ENCODE measurements at places on chromosomes 2 and 18.

DNA sequence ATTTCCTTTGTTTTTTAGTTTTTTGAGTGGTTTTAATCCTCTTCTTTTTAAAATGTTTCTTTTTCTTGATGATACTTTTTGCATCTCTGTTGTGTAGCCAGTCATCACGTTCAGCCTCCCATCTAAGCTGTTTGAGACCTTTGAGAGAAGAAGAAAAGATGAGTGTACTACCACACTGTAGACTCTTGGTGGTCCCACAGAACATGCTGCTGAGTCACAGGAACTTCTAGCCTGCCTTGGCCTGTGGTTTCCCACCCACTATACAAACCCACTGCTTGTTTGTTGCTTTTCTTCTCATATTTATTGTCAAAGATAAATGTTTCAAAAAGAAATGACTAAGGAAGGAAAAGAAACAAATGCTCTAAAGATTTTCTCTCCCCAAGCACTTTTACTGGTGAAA lies 5.5 kb downstream of the CEBPZOS start:
- no peak for DNase-seq

- DNase-seq = no peak
Measured at GRCh38 chr2:159985656-159986055, 76.8 kb downstream of the PLA2R1 start.

DNA sequence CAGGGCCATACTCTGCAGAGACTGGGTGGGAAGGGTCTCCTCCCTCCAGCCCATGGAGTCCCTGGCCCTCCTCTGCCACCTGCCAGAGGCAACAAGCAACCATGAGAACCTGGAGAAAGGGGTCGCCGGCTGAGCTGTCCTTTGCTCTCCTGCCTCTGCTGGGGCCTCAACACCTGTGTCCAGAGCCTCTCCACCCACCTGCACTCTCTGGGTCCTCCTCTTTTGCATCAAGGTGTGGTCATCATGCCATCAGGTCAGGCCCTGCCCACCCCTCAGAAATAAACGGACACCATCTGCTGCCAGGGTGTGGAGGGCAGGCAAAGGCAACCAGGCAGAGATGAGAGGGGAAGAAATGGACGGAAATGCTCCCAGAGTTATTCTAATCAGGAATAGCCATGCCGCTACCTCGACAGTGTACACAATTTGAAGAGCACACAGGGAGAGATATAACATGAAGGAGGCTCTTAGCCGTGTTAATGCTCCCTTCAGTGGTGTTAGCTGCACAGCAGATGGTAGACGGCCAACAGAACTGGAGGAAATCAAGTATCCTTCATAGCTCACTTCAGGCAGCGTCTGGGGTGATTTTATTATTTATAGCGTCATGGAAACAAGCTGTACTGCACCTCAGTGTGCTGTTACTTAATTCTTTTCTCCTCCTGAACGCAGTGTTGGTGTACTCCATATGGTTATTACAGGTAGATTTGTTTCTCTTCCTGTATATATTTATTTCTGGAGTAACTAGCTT lies 247.9 kb downstream of the TSN start:
- no peak for DNase-seq

DNA sequence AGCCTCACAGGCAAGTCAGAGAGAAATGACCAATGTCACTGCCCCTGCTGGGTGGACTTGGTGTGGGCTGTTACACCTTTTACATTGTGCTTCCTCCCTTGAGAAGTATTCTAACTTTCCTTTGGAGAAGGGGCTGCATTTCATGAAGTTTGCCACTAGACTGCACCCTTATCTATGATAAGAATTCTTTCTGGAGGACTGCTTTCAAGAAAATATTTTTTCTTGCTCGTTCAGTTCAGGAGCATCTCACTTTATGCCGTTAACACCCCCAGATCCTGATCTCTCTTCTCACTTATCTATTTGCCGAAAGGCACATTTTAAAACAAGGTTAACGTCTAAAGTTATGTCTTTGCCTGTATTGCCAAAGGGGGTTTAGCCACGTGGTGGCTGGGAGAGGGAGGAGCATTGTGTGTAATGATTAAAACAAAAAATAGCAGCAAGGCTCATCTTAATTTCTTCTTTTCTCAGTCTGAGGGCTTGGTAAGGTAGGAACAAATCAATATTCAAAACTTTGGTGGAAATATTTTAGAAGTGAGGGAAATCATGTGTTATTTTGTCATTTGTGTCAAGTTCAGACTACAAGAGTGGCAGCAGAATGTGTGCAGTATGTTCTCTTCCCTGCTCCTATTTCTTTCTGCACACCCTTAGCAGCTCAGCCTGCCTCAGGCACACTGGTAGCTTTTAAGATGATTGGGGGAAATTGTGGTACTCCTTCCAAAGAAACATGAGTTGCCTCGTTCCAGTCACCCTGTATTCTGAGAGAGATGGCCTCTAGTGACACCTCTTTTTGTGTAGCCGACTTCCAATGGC lies 1.6 kb upstream of the IGFBP5 start:
- DNase-seq = no peak

GRCh38 chr2:120778244-120778643 lies 42.6 kb downstream of the GLI2 start:
- no peak for DNase-seq

DNA sequence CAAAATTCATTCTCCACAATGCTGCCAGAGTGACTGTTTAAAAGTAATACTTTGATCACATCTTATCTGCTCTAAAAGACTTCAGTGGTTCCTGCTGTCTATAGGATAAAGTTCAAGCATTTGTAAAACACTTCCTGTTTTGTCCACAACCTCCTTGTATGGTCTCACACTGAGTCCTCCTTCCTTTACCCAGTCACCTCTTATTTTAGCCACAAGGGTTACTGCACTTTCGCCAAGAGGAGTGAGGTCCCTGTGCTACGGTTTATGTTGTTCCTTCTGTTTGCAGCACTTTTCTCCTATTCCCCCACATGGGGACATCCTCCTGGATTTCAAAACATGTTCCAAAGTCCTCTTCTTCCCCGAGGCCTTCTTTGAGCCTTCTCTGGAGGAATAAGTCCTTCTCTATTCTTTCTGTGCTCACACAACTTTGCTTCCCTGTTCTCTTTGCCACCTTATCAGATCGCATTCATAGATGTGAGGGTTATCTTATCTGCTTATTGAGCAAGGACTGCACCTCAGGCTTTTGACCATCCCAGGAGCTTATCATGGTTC lies 112.2 kb upstream of the NABP1 start:
- DNase-seq = no peak

GRCh38 chr2:80028584-80028983 lies 276.0 kb downstream of the LRRTM1 start:
- no peak for DNase-seq
